ENCODE measurements at places on chromosomes 12 and 14.

DNA sequence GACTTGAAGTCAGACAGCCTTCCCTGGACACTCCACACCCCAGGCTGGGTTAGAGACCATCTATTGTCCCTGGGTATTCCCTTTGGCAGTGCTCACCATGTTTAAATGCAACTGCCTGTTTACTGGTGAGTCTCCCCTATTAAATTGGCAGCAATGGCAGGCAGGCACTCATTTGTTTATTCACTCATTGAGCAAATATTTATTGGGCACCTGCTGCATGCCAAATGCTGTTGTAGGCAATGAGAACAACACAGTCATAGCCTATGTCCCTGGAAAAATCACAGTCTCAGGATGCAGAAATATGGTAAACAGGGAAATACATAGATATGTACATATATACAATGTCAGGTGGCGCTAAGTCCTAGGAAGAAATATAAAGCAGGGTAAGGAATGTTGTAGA, 212.8 kb downstream of the SUDS3 start:
- no peak for DNase-seq

GRCh38 chr12:27511031-27511722, 12.8 kb upstream of the PPFIBP1 start:
- DNase-seq = no peak

DNA sequence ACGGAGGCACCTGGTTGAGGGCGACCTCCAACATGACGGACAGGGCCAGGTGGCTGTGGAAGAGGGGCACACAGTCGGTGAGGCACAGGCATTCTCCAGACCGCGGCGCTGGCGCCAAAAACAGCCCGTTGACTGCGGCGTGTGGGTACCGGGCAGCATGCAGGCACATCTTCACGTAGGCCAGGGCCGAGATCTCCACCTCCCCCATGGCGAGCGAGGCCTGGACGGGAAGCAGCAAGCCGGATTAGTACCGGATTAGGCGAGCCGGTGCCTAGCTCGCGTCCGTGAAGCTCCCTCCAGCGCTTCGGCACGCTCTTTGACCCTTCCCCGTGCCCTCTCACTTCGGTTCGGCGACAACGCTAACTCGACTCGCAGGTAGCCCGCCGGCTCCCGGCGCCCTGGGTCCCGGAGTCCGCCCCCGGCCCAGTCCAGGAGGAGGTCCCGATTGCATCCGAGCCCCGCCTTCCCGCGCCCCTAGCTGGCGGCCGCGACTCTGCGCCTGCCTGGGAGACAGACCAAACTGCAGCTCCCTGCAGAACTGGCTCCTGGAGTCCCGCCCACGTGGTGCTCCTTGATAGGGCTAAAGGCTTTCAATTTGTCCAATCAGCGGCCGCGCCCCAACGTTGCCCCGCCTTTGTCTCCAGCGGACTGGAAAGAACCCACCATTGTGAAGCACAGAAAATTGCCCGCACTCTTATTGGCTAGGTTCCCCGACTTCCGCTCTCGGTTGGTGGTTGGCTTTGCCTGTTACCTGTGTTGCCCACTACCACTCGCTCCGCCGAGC, at the start of gene EMC9:
Gene EMC9, minus strand, starts transcription at position 495 of the 784 bp plus-strand sequence. Its CDS starts 287 bp downstream, at position 208.
- peak; percentile 100 for DNase-seq

DNA sequence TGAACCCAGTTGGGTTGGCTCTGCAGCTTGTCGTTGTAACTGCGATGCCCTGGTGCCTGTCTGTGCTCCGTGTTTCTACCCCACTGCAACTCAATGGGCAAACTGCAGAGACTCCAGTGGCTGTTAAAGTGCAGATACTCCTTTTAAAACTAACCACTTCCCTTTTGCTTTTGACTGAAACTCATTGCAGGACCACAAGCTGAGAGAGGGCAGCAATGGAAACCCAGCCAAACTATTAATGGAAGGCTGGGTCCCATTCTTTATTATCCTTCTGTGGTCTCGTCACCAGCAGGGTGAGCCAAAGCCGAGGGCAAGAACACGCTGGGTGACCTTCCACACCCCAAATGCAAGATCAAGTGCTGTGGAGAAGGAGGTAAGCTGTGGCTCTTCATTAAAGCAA, 910.4 kb downstream of the VRK1 start:
- no peak for DNase-seq

GRCh38 chr12:51389302-51389999, 1.8 kb downstream of the GALNT6 start:
- DNase-seq = no peak

DNA sequence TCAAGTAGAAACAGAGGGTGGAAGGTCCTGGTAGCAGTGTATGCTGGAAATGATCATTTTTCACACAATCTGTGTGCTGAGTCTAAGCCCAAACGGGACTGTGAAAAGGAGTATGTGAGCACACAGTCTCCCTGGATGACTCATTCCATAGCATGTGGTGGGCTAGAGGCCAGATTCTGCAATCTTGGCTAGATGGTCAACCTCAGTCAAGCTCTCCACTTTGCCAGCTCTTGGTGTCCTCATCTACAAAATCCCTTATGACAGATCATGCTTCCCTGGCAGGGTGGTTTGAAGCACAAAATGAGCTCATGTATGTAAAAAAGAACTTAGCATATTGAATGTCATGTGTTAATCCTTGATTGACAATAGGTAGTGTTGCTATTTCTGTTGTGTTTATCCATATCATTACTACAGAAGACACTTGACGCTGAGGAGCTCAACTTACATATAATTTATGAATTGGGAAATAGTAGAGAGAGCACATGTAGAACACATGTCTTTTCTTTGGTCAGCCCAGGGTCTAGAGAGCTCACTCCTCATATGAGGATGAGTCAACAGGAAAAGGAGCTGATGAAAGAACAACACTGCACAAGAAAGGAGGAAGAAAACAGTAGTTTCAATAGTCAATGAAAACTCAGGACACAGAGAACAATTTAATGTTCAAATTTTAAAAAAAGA, 517.5 kb downstream of the BCL11B start:
- DNase-seq = no peak
